ENCODE measurements at places on chromosomes 3 and 15.

DNA sequence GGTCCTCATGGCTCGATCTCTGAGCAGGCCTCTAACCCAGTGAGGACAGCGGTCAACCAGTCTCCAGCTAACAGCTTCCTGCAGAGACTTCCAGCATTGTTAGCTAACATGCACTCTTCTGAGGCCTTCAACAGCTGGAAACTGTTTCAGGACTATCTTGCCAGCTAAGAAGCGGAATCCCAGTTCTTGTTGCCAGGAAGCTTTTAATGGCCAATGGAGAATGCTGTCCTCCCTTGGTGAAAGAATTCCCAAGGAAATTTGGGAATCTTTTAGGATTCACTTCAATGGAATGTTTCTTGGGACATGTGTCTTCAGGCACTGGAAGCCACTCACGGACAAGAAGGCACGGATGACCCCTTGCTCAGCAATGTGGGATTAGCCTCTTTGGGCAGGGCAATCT, 91.7 kb downstream of the CEMIP start:
- no peak for DNase-seq

GRCh38 chr3:13506680-13507079, 26.6 kb downstream of the HDAC11 start:
- no peak for DNase-seq

GRCh38 chr3:32992310-32992686, 40.9 kb downstream of the CCR4 start:
- no peak for DNase-seq

GRCh38 chr15:99176757-99177156, 71.9 kb downstream of the SYNM start:
- no peak for DNase-seq

GRCh38 chr3:126199256-126199655, 18.9 kb upstream of the ALDH1L1 start:
- DNase-seq = no peak

DNA sequence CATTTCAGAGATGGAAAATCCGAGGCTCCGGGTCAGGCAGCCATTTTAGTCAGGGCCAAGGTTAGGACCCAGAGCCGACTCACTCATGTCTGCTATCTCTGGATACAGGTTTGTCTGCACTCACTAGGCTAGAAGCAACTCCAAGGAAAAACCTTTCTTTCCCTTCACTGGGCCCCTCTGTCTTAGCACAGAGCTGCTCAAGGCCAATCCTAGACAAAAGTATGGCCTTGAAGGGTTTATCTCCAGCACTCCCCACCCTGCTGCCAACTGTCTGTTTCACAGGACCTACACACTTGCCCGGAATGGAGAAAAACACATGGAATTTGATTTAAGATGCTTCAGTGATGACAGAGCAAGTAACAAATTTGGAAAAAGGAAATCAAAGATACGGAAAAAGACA, 25.6 kb downstream of the ACAN start:
- no peak for DNase-seq

DNA sequence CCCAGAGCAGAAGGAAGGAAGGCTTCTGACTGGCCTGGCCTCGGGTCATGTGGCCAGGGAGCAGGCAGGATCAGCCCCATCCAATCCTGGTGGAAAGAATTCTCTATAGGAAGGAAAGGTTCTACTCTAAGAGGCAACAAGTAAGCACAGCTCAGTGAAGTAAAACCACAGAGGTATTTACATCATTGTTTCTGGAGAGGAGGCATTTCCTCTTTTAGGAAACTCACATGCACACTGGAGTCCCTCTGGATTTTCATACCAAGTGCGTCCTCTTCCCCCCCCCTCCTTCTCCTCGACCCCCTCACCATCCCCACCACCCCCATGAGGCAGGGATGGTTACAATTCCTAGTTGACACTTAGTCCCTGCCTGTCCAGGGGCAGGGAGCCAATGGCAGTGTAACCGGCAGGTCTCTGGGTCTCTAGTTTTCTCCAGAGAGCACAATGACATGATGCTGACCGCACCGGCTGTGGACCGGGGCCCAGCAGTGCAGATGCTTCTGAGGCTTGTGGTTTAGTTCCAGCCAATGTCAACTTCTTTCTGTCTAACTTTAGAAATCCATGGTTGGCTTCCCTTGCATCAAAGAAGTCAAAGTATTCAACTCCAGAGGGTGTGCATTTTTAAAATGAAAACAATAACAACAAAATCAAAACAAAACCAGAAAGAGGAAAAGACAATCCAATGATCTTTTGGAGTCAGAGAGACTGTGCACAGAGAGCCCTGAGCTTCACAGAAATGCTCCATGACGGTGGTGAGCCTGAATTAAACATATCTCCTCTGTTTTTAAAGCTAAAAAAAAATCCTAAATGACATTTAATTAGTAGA, 230.3 kb upstream of the TLE3 start:
- no peak for DNase-seq

DNA sequence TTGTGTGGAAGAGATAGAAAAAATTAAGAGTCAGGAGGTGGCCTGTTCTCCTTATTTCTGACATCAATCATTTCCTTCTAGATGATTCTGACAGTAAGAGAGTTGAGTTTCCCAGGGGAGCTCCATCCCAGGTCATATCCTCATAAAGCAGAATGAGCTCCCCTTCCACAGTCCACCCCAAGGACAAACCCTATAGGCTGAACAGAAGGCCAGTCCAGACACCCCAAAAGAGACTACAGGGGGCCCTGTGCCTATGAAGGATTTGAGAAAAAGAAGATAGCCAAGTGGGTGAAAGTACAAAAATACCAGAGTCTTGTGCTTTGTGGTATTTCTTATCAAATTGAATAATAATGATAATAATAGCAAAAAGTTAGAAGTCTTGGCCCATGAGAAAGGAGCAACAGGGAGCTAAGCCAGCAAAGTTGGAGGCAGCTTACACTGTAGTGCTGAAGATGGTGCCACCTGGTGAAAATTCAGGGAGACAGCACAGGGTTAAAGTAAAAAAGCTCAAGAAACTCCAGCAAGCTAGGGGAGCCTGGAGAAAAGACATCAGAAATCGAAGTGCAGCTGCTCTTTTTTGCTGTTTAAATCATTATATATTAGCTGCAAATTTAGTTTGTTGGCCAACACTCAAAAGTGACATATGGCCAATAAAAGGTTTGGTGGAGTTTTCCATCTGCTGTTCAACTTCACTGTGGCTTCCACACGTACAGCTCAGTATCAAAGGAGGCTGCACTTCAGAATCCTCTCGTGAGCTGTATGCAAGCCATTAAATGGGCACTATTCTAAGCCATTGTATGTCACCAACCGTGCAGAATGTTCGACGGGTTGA, 35.8 kb upstream of the SLC24A5 start:
- DNase-seq = no peak

DNA sequence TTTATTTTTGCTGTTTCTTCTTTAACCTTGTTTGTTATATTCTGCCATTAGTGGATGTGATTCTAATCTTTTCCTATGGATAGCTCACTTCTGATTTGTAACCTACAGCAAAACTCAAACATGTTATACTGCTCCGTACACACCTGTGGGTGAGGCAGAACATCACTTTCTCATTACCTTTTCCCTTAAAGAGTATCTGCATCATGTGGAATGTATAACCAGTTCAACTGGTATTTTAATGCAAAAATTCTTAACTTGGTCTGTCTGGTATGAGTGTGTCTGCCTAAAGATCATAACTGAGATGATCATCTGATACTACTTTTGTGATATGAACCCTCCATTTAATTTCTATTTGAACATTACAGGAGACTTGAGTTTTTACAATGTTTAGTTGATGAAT, 13.0 kb upstream of the UPK1B start:
- no peak for DNase-seq

- no peak for DNase-seq
Observed at GRCh38 chr3:153744889-153745288, 376.3 kb upstream of the ARHGEF26 start.

- no peak for DNase-seq
Observed at GRCh38 chr3:171845481-171846284, 2.5 kb downstream of the TMEM212 start.

DNA sequence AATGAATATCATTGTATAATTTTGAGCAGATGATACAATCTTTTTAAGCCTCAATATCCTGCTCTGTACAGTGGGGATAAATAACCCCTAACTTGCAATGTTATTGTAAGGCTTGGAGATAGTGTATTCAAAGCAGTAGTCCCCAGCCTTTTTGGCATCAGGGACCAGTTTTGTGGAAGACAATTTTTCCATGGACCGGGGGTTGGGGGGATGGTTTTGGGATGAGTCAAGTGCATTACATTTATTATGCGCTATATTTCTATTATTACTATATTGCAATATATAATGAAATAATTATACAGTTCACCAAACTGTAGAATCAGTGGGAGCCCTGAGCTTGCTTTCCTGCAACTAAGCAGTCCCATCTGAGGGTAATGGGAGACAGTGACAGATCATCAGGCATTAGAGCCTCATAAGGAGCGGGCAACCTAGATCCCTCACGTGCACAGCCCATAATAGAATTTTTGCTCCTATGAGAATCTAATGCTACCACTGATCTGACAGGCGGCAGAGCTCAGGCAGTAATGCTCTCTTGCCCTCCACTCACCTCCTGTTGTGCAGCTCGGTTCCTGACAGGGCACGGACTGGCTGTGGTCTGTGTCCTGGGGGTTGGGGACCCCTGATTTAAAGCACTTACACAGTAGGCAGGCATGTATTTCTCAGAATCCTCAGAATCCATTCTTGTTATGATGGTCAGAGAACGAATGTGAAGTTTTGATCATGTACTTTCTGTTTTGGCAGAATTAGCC, 102.2 kb downstream of the PTPRG start:
- no peak for DNase-seq

GRCh38 chr15:87764461-87765240, 491.9 kb downstream of the NTRK3 start:
- DNase-seq = no peak

DNA sequence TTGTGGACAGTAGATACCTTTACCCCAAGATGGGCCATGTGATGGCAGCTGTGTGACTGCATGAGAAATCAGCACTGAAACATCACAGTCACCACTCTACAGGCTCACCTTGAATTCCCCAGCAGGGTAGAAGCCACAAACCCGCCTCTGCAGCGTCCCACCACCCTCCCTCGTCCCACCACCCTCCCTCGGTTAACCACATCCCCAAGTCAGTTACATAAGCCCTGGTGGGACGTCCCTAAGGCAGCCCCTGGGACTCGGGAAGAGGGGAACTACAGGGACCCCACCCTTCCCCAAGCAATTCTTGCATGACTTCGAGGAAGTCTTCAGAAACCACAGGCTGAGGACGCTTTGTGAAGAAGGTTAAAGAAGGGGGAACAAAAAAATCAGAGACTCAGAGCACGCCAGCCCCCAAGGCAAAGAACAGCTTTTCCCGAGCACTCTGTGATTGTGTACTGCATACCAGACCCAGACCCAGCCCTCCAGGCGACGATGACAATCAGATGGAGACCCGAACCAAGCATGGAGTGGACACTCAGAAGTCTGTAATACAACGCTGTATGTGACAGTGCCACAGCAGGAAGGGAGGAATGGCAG, 60.5 kb downstream of the SH3BP5 start:
- no peak for DNase-seq

GRCh38 chr15:88710027-88710715, 71.4 kb downstream of the ISG20 start:
- DNase-seq = no peak

DNA sequence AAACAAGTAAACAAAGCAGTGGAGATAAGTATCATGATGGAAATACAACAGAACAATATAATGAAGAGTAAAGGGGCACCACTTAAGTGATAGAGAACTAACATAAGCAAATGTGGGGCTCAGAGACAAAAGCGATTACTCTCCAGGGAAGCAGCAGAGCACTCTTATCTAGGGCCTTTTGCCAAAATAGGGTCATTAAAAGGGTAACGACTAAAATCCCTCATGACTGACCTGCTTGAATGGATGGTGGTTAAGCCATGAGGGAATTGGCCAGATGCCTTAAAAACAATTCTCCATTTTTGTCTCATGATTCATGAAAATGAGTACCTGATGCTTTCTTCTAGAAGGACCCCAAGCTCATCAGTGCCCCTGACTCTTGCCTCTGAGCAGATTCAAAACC, 3.2 kb upstream of the SLC7A14 start:
- no peak for DNase-seq

GRCh38 chr15:79615754-79616153, 183.6 kb downstream of the MINAR1 start:
- DNase-seq = no peak

- no peak for DNase-seq
Observed at GRCh38 chr3:194422188-194422587, 23.1 kb upstream of the GP5 start.

GRCh38 chr3:82130046-82130445, 368.6 kb upstream of the GBE1 start:
- no peak for DNase-seq

- DNase-seq = no peak
Observed at GRCh38 chr3:154972951-154973350, 107.2 kb upstream of the MME start.

DNA sequence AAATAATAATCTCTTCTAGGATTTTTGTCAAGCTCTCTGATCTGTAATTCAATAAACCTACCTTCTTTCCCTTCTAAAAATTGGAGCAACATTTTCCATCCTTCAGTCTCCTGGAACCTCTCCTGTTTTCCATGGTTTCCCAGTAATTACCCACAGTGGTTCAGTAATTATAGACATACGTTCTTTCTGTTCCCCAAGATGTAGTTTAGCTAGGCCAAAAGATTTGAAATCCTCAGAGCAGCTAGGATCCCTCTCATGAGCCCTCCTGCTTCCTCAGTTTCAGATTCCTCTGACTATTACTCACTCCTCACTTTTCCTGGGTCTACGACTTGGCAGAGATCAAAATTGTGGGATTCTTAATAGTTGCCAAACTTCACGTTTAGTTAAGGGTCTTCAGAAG, 76.9 kb upstream of the IGSF10 start:
- no peak for DNase-seq

DNA sequence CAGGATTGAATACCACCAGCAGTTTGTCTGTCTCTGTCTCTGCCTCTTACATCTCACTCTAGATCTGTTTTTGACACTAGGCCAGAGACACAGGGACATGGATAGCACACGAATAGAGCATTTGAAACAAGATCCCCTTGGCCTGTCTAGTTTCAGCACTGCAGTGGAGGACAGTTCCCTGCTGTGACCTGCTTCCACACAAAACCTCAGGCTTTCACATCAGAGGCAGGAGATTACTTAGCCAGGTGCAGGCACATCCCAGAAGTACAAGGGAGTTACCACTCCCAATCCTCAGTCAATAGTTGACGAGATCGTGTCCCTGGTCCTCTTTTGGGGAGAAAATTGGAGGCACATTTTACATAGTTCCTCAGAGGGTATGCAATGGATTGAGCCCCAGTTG, 34.0 kb upstream of the CCK start:
- DNase-seq = peak; percentile 54

- DNase-seq = no peak
Observed at GRCh38 chr3:129657261-129658046, 51.0 kb upstream of the PLXND1 start.

Measured in right renal pelvis (tissue), 4 donors.